Mesendoderm (in vitro differentiated cells): ENCODE measurements at places on chromosomes 1 and 21.
A peak's percentile ranks its signal among the peaks of the same experiment; 100 is the strongest.

DNA sequence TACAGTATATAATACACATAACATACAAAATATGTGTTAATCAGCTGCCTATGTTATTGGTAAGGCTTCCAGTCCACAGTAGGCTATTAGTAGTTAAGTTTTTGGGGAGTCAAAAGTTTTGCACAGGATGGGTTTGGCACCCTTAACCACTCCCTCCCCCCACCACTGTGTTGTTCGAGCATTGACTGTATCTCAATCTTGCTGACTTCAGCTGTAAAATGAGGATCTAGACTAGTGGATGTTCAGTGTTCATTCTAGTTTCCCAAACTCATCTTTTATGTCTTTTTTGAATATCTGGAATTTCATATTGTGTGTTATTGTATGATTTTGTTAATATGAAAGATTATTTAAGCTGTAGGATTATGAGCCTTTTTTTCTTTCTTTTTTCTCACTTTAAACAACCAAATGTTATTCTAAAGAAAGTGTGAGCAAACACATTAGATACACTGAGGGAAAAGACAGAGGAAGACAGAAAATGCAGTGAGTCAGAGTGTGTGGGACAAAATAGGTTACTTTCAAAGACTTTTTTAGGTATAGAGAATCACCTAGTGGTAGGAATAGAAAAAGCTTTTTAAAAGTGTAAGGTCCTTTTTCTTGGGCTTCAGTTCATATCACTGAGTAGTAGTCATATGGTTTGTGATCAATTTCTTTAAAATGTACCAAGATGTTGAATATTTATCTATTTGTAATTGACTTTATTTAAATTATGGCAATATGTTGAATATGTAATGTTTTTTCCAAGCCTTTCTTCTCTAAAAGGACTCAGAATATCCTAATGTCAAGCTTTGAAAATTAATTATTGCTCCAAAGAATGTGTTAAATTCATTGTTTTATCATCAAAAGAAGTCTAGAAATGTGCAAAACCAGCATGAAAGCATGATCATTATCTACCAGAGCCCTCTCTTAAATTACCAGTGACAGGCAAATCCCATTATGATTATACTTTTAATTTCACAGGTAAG lies 17.9 kb upstream of the CENPF start:
- peak; percentile 72 for DNase-seq

DNA sequence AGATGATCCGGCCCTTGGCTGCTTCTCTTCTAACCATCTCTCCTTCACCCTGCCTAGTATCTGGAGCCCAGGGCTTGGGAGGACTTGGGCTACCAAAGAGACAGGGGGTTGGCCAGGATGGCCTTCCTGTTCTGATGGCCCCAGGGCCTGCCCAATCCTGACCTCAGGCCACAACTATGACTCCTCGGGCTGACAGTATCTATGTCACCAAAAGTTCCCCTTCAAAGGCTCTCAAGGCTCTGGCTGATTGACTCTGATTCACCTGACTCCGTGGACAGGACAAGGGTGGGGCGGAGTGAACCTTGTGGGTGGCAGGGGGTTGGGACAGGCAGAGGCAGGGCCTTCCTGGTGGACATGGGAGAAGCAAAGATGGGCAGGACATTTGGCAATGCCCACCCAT lies 12.7 kb downstream of the MEF2D start:
- no peak for DNase-seq

DNA sequence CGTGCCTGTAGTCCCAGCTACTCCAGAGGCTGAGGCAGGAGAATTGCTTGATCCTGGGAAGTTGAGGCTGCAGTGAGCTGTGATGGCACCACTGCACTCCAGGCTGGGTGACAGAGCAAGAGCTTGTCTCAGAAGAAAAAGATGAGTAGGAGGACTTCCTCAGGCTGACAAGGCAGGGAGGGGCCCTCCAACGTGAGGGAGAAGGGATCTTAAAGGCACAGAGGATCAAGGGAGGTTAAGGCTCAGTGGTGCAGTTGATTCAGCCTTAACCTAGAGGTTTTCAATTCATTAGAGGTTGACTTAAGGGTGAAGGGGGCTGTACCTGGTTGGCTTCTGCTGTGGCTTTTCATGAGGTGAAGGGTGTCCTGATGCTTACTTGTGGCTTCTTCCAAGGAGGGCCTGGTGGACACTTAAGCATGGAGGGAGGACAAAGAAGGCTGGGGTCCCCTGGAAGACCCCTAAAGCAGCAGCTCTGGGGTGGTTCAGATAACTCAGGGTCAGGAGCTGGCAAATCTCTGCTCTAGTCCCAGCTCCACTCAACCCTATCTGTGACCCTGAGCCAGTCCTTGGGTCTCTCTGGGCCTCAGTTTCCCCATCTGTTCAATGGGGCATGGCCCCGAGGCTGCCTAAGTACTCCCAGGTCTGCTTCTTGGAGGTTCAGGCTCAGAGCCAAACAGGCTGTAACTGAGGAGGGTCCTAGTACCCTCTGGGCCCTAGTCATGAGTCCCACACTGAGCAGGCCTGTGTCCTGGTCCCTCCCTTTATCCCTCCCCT lies 6.3 kb downstream of the EXTL1 start:
- no peak for DNase-seq

GRCh38 chr1:190579552-190580193 lies 102.0 kb upstream of the BRINP3 start:
- DNase-seq: no peak
